Cerebellar nuclear complex (tissue), 1 donor: ENCODE measurements at places on chromosomes 13 and 19.

DNA sequence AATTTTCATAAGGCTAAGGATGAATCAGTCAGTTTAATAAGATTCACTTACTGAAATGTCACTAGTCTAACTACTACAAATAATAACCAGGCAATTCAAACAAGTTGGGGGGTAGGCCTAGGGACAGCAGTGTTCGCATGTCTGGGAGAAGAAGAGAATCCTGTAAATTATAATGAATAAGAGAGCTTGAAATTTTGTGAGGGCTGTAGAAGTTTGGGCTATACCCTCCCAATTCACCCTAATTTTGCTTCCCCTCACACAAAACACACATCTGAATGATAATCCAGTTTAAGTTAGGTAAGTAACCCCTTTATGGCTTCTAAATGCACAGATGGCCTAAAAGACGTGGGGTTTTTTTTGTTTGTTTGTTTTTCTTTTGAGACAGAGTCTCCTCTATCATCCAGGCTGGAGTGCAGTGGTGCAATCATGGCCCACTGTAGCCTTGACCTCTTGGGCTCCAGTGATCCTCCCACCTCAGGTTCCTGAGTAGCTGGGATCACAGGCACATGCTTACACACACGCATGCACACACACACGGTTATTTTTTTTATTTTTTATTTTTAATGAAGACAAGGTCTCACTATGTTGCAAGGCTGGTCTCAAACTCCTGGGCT, 69.9 kb downstream of the TBC1D4 start:
- DNase-seq, result no peak

- no peak for DNase-seq
Observed at GRCh38 chr19:28074773-28075172, 1138.2 kb downstream of the UQCRFS1 start.

GRCh38 chr13:107348471-107348870, 780.5 kb upstream of the ARGLU1 start:
- DNase-seq, result no peak

DNA sequence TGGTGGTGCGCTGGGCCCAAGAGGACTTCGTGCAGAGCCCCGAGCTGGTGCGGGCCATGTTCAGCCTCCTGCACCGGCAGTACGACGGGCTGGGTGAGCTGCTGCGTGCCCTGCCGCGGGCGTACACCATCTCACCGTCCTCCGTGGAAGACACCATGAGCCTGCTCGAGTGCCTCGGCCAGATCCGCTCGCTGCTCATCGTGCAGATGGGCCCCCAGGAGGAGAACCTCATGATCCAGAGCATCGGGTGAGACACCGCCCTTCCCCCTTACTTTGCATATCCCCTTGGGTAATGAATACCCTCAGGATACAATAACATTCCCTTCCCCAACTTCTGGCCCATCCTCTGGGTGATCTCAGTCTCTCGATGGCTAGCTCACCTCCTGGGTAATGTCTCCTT, 60.9 kb downstream of the RYR1 start:
- no peak for DNase-seq

DNA sequence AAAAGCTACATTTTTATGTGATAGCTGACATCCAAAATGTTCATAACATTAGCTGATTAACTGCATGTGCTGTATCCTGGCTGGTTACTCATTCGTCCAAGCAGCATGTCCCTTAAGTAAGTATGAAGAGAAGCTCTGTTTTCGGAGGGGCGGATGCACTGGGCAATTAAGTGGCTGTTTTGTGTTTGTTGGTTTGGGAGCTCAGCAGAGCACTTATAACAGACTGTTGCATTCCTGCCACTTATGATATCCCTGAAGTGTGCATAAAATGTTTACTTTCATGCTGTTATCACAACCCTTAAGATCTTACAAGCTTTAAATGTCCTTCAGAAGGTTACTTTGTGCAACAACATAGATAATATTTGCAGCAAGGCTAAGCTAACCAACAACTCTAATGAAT, 264.1 kb downstream of the NALCN start:
- no peak for DNase-seq

GRCh38 chr19:35549174-35549788, 3.9 kb downstream of the TMEM147 start:
- DNase-seq, result no peak

GRCh38 chr13:68727798-68728197, 1379.8 kb upstream of the ATXN8OS start:
- DNase-seq, result no peak

DNA sequence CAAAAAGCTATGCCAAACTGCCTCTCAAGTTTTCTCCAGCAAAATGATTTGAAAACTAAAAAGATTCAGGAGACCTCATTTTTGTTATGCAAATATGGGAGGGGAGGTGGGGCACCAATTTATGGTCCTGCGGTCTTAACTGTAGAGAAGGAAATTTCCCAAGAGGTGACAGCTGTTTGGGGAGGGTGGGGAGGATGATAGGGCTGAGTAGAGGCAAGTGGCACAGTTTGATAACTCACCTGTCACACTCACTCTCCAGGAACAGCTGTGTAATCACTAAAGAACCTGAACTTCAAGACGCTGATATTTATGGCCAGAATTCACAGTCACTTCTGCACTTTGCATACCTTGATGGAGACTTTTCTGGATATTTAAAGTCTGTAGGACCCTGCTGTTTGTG, 232.9 kb upstream of the STARD13 start:
- DNase-seq, result no peak

DNA sequence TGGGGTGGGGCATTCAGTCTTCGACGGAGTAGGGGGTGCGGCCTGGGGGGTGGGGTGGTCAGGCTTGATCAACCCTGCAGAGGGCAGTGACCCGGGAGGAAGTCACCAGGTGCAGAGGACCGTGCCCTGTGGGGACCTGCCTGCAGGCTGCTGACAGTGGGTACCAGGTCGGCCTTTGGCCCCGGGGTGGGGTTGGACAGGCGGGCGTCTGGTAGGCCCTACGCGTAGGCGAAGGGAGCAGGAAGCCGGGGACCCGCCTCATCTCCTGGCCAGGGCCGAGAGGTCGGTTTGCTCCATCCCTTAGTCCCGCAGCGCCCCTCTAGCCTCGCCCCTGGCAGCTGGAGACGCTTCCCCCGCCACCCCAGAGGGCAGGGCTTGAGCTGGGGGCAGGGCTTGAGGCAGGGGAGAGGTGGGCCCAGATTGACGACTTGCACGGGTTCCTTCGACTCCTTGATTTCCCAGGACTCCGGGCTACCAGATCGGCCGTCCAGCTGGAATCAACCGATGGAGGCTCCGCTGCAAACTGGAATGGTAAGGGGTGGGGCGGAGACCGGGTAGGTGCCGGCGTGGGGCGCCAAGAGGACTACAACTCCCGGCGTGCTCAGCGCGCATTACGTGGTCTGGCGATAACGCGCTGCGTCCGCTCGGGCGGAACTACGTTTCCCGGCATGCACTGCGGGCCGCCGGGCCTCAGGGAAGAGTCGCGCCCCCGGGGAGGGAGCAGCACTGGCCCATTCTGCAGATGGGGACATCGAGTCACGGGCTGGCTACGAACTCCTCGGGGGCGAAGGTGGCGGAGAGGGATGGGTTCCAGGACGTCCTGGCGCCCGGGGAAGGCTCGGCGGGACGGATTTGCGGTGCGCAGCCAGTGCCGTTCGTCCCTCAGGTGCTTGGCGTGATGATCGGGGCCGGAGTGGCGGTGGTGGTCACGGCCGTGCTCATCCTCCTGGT, at the start of gene PNPLA6:
TSS of gene PNPLA6 (plus strand) at position 671 of the 951 bp plus-strand sequence. CDS start at position 743, 72 bp downstream.
- DNase-seq, result peak; percentile 86

GRCh38 chr13:109738298-109738746, 48.1 kb downstream of the IRS2 start:
- no peak for DNase-seq

DNA sequence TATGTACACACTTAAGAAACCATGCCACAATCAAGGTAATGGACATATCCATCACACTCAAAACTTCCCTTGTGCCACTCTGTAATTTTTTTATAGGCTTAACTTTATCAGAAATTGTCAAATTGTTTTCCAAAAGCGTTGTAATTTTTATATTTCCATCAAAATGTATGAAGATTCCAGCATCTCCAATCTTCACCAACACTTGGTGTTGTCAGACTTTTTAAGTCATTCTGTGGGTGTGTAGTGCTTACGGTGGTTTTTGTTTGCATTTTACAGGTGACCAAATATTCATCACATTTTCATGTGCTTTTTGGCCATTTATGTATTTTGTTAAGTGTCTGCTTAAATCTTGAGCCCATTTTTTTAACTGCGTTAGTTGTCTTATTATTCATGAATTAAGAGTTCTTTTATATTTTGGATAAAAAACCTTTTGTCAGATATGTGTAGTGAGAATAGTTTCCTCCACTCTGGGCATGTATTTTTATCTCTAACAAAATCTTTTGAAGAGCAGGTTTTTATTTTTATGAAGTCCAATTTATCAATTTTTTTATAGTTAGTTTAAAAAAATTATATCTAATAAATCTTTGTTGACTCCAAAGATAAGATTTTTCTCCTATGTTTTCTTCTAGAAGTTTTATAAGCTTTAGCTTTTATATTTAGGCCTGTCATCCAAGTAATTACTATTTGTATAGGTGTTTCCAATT, 4.6 kb upstream of the ZNF45 start:
- DNase-seq, result no peak

DNA sequence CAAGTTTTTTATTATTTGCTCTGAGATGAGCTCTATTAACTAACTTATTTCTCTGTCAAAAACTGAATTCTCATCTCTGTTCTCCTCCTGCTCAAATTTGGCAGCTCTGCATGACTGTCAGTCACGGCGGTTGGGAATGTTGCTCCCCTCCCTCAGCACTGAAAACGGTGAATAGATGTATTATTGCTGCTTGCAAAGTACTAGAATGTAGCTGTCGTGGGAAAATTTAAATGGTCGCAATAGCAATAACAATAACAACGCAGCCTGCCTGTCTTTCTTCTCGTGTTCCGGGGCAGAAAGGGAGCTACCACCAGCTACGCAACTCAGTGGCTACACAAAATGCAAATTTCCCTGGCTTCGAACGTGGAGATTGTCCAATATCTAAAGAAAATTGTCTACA, 125.6 kb upstream of the FRY start:
- DNase-seq, result no peak

GRCh38 chr13:109007946-109008345, 378.5 kb downstream of the MYO16 start:
- DNase-seq, result no peak

DNA sequence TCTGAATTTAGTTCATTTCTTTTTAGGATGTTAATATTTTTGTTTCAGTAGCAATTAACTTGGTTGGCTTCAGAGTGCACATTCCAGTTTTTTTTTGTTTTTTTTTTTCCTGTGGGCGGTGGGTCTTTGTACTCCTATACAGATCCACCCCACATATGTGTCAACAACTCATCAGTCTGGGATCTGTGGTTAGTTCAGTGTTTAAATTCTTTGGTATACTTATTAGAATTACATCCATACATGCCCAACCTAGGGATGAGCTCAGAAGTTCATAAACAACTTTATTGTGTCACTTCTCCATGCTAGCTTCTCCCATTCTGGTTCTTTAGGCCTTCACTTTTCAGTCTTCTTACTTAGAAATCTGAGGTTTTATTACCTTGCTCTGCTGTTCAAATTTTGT, 50.9 kb downstream of the PCCA start:
- DNase-seq, result no peak

DNA sequence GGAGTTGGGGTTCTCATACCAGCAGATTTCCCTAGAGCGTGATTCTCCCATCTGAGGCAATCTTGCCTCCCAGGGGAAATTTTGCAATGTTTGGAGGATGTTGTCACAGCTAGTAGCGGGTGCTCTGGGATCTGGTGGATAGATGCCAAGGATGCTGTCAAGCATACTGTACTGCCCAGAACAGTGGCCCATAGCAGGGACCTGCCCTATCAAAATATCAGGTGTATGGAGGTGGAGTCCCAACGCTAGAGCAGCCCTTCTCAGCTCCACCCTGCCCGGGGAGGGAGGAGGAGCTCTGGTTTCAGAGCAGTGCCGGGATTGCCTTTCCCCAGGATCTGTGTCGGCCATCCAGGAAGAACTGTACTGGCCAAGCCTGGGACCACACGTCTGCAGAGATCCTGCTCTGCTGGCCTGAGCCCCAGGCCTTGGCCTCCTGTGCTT, 10.9 kb upstream of the QTRT1 start:
- no peak for DNase-seq

- DNase-seq, result no peak
Observed at GRCh38 chr13:79581870-79582315, 100.9 kb downstream of the NDFIP2 start.

DNA sequence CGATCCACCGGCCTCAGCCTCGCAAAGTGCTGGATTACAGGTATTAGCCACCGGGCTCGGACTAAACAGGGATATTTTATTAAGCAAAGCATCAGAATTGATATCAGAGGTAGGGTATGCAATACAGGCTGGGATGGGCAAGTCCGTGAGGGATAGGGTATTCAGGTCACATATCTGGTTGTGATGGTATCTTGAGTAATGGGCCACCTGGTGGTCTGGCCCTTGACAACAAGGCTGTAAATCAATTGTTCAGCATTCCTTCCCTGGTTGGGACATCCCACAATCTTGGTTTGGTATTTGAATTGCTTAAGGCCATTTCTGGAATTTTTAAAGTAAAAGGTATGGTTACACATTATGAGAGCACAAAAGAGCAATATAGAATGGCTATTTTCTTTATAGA, 1588.0 kb downstream of the SLITRK1 start:
- no peak for DNase-seq

DNA sequence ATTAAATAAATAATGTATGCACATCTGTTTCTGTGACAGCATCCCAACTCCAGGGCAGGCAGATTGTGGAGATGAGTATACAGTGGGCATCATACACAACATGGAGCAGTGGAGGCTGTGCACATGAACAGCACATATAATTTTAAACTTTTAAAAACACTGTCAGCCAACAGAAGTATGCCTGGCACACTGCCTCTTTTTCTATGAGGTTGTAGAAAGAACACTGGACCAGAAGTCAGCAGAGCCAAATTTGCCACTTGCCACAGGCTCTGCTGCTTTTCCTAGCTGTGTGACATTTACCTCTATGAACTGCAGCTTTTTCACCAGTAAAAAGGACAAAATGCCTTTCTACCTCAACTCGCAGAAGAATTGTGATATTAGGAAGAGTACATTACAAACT, 118.7 kb downstream of the FRY start:
- DNase-seq, result no peak

DNA sequence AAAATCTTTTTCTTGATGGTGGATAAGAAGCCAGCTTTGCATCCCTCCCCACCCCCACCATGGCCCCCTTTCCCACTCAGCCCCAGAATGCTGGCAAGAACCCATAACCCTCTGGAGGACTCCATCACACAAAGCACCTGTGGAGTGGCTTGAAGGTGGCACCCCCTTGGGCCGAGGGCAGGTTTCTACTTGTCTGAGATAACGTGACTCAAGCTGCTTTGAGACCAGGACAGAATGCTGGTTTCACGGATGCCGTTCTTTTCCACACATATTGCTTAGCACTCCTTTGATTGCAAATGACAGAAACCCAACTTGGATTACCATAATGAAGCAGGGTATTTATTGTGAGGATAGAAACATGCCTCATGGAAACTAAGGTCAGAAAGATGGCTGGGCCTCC, 82.2 kb downstream of the LACC1 start:
- DNase-seq, result no peak

GRCh38 chr13:113726961-113727411, 32.0 kb upstream of the TMEM255B start:
- DNase-seq, result no peak

DNA sequence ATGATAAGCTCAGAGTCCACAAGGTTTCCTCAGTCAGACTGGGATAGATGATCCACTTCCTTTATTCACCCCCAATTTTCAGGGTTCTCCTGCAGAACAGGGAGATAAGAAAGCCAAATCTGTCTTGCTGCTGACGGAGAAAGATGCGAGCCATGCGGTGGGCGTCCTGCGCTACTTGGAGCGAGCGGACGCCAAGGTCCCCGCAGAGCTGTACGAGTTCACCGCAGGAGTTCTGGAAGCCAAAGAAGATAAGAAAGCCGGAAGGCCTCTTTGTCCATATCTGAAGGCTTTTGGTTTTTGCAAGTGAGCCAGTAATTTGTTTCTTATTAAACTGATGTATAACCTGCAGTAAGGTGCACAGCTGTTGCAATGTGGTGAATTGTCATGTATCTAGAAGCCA, 66.7 kb downstream of the SLC7A9 start:
- no peak for DNase-seq
